ENCODE measurements at places on chromosomes 4 and X.

DNA sequence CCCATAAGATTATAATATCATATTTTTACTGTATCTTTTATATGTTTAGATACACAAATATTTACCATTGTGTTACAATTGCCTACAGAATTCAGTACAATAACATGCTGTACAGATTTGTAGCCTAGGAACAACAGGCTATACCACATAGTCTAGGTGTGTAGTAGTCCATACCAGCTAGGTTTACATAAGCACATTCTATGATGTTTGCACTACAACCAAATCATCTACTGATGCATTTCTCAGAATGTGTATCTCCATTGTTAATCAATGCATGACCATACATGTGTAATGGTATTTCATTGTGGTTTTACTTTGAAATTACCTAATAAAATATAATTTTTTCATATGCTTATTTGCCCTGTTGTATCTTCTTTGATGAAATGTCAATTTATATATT, 288.1 kb upstream of the PCDH10 start:
- no peak for DNase-seq

DNA sequence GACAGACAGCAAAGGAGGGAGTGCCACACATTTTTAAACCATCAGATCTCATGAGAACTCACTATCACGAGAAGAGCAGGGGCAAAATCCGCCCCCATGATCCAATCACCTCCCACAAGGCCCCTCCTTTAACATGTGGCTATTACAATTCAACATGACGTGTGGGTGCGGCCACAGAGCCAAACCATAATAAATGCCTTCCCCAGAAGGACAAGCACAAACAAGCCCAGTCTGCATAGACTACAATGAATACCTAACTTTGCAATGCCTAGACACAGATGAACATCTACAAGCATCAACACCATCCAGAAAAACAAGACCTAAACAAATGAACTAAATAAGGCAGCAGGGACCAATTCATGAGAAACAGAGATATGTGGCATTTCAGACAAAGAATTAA, 12.3 kb downstream of the ETDA start:
- DNase-seq, result no peak

DNA sequence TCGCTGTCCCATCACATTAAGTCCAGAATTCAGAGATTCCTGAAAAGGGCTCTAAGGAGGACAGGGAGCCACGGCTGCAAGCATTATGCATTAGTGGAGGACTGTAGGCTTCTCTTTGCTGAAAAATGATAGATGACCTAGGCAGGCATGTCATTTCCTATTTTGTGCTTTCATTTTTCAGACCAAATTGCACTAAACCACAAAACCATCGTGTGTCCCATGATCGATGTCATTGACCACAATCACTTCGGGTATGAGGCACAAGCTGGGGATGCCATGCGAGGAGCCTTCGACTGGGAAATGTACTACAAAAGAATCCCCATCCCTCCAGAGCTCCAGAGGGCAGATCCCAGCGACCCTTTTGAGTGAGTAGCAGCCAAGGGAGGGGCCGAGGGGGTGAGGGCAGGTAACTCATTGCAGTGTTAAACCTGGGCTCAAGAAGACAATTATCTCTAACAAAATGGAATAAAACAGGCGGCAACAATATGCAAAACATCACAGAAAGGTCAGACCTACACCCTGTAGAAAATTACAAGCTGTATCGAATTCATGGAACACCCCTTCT, 355.2 kb upstream of the GALNT7 start:
- no peak for DNase-seq

GRCh38 chr4:169756971-169757574, 671 bp downstream of the HPF1 start:
- DNase-seq, result no peak

DNA sequence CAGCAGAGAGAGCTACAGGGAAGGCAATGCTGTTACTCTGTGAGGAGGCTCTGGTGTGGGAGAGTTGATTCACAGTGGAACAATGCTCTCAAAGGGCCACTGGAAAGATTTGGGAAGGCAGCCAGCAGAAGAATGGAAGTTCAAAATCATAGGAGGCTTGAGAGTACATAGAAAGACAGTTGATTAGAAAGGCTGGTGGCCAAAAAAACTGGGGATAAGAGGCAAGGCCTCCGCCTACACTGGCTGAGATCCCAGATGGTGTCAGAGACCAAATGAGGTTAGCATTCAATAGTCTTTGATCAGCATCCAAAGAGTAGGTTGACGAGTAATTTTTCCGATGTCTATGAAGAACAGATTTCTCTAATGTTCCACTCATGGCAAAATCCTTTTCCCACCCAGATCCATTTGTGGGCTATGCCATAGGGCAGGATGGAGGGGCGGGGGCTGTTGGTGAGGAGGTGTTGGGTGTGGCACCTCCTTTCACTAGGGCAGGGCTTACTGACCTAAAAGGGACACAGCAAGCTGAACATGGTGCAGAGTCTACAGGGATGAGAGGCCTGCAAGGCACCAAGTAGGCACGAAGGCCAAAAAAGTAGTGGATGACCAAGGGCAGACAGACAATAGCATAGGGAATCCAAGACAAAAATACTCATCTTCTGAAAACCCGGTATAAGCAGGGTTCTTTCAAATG, 15.1 kb downstream of the TEC start:
- no peak for DNase-seq

DNA sequence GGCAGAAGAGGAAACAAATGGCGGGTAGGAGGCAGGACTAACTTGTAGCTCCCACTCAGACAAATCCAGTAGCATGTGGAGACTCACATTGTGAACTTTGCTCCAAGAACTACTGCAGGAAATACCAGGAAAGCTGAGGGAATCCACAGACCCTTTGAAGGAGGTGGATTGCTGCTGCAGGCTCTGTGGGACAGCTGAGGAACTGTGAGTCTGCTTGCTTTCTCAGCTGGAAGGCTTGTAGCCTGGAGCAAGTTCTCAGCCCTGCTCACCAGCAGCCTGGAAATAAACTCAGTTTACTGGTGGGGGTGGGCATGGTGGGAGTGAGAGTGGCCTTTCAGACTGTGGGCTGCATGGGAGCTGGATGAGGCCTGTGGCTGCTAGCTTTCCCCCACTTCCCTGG, 16.0 kb downstream of the RTL3 start:
- no peak for DNase-seq

GRCh38 chr4:98794565-98795205, 134.2 kb downstream of the EIF4E start:
- no peak for DNase-seq

- no peak for DNase-seq
Observed at GRCh38 chrX:63258144-63258543, 93.0 kb downstream of the SPIN4 start.

GRCh38 chr4:171983935-171984805, 171.0 kb downstream of the GALNTL6 start:
- no peak for DNase-seq

DNA sequence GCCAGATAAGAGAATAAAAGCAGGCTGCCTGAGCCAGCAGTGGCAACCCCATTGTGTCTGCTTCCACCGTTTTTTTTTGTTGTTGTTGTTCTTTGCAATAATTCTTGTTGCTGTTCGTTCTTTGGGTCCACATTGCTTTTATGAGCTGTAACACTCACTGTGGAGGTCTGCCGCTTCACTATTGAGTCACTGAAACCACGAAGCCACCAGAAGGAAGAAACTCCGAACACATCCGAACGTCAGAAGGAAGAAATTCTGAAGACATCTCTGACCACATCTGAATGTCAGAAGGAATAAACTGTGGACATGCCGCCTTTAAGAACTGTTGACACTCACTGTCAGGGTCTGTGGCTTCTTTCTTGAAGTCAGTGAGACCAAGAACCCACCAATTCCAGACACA, 110.5 kb downstream of the PCDH18 start:
- no peak for DNase-seq

- no peak for DNase-seq
Observed at GRCh38 chr4:1521821-1522361, 115.6 kb upstream of the NKX1-1 start.

- no peak for DNase-seq
Observed at GRCh38 chrX:106484233-106484632, 127.5 kb upstream of the RADX start.

DNA sequence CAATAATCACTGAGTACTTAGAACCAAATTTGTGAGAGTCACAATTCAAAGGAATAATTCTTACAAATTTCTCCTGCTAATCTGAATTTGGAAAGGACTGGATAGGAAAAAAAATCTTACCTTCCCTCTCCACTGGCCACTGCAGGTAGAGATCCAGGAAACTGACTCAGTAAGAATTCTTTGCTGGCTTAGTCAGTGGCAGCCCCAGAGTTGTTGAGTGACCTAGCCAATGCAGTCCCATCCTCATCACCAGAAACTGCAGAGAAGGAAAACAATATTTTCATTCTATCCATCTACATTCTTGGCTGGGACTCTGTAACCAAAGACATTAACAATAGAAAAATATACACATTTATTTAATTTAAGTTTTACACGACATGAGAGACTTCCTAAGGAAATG, 572.0 kb downstream of the ADGRL3 start:
- no peak for DNase-seq

- DNase-seq, result peak; percentile 38
Observed at GRCh38 chr4:140094438-140095420, 59.3 kb downstream of the MAML3 start.

DNA sequence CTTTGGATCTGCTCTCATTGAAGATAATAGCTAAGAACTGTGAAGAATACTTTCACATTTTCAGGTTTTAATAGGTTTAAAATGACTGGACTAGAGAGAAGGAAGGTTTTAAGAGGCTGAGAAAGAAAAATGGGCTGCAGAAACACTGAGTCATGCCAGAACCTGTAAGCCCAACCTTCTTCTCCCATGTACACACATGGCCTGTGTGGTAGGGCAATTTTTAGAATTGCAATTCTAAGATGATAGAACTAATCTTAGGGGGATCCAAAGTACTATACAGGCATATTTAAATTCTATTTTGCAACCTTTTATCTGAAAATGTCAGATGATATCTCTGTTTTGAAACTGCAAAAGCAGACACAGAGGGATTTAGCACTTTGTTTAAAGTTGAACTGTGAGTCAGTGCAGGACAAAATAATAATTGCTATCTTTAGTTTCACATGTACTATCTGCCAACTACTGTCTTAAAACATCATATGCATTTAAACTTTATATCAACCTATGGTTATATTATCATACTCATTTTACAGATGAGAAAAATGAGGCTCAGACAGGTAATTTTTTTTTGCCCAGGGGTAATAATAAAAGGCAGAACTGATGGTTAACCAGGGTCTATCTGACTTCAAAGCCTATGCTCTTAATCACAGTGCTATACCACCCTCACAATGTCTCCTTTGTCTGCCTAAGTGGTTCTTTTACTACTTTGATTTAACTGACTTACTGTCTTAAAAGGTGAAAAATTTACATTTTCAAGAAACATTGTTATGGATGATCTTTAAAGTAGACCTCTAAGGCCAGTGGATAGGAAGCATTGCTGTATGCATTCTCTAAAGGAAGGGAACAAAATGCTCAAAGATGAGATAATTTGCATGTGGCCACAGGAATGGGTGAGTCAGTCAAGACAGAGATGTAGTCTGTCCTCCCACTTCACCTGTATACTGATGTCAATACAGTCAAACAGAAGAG, 4.3 kb downstream of the TMPRSS11E start:
- no peak for DNase-seq

- DNase-seq, result no peak
Observed at GRCh38 chr4:114326358-114326757, 272.2 kb upstream of the UGT8 start.

DNA sequence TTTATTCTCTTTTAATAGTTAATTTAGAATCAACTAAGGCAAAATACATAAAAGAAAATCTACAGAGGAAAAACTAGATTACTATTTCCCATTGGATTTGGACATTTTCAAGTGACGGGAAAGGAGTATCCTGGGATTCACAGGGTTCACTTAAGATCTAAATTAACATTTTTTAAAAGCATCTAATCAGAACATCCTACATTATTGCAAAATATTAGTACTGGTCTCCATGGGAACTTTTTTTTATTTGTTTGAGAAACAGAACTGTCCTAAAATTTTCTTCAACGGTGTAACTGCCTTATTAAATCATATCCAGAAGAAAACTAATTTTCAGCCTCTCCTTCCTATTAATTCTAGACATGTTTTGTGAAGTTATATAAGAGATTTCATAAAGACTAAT, 69.7 kb downstream of the METTL14 start:
- DNase-seq, result no peak

- no peak for DNase-seq
Observed at GRCh38 chrX:118577041-118577440, 81.4 kb downstream of the DOCK11 start.

GRCh38 chrX:137031517-137032340, 2.1 kb downstream of the GPR101 start:
- no peak for DNase-seq

GRCh38 chr4:11480683-11481082, 52.0 kb upstream of the HS3ST1 start:
- DNase-seq, result no peak

- no peak for DNase-seq
Observed at GRCh38 chrX:40513012-40513411, 67.8 kb upstream of the ATP6AP2 start.

DNA sequence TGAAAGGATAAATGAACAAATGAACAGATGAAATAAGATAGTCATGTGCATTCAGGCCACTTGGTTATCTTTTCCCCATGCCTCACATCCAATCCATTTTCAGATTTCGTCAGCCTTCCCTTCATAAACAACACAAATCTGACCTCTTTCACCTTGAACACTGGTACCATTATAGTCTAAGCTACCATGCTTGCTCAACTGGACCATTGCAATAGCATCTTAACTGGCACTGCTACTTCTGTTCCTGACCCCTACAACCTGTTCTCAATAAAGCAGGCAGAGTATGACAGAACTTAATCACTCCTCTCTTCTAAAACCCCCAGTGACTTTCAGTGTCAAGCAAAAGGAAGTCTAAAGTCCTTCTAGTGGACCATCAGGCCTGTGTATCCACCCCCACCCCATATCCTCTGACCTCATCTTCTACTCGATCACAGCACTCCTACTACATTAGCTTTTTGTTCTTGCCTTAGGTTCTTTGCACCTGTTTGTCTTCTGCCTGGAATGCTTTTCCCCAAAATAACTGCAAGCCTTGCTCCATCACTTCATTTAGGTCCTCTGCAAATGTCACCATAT, 40.7 kb downstream of the LARP7 start:
- no peak for DNase-seq
